ENCODE measurements at places on chromosomes 5 and 9.

- DNase-seq = no peak
Observed at GRCh38 chr9:12681620-12682019, 11.6 kb upstream of the TYRP1 start.

DNA sequence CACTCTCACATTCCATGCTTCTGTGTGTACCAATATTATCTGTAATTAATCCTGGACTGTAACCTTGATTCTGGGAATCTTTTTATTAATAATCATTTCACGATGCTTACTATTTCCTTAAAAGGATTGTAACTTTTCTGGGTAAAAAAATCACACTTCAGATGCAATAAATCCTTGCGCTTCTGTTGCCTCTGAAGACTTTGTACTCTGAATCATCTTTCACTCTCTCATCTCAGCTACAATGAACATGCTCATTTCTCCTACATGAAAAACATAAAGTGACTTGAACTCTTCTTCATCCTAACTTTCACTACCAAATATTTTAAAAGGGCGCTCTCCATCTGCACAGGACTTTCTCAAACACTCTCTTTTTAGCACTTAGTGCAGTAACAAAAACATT is 50.0 kb downstream of the GDA start:
- no peak for DNase-seq

DNA sequence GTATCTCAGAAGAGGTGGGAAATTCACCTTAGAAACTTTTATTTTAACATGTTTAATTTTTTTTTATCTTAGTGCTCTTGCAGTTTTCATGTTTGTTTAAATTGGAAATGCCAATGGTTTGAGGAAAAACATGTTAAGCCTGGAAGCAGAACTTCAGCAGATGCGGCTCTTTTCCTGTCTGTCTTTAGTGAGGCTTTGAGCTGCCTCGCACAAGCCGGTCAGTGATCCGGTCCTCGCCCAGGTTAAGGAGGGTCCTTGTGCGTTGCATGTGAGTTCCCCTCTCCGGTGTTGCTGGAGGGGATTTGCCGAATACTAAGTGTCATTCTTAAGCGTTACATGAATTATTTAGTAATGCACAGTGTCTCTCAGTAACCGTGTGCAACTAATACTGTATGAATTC is 9.4 kb upstream of the PLEKHG4B start:
- no peak for DNase-seq

GRCh38 chr5:160621526-160621925 is 199.9 kb downstream of the PTTG1 start:
- DNase-seq = no peak

DNA sequence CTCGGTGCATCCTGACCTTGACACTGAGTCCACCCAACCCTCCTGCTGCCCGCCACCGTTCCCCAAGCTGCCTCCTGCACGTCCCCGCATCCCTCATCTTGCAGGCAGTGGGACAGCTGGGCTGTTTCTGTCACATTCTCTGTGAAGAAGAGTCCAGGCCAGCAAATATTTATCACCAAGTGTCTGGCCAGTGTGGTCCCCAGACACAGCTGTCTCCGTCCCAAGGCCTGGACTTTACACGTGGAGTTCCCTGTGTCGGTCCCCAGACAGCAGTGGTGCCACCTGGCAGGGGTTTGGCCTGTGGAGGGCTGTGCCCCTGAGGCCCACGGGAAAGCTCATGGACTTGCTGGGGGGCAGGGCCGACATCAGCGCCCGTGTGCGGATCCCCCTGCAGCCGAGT is 9.2 kb upstream of the SLC12A7 start:
- no peak for DNase-seq

- DNase-seq = no peak
Observed at GRCh38 chr5:78896132-78896531, 89.0 kb downstream of the ARSB start.

DNA sequence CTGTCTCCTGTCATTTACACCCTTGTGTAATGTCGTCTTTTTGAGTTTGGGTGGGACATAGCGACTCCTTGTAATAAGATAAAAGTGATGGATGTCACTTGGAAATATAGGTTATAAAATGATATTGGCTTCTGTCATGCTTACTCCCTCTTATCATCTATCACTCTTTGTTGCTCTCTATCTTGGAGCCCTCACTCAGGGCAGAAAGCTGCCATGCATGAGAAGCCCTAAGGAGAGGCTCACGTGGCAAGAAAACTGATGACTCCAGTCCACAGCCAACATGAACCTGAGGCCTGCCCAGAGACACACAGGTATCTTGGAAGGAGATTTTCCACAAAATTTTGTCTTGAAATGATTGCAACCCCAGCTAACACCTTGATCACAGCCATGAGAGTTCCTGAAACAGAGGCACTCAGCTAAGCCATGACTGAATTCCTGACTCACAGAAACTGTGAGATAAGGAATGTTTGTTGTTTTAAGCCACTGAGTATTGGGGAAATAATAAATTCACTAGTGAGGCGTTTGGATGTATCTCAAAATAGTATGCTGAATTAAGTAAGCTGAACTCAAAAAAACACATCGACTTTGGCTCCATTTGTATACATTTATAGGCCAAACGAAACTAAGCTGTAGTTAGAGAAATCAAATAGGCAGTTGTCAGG is 216.7 kb downstream of the CDH18 start:
- no peak for DNase-seq

- DNase-seq = no peak
Observed at GRCh38 chr9:96171728-96172127, 130.2 kb downstream of the HSD17B3 start.

GRCh38 chr5:58241389-58241788 is 218.5 kb downstream of the PLK2 start:
- no peak for DNase-seq

- DNase-seq = no peak
Observed at GRCh38 chr5:26763215-26763614, 275.2 kb downstream of the CDH9 start.

- no peak for DNase-seq
Observed at GRCh38 chr9:105466898-105467455, 19.1 kb downstream of the FSD1L start.

- no peak for DNase-seq
Observed at GRCh38 chr5:94941122-94941755, 322.8 kb downstream of the SLF1 start.

- no peak for DNase-seq
Observed at GRCh38 chr9:121633119-121633714, 18.2 kb upstream of the DAB2IP start.

- DNase-seq = no peak
Observed at GRCh38 chr5:78705826-78706225, 57.3 kb upstream of the LHFPL2 start.

- DNase-seq = no peak
Observed at GRCh38 chr9:107284636-107285035, 1.6 kb downstream of the RAD23B start.

GRCh38 chr5:39501397-39501796 is 76.6 kb upstream of the DAB2 start:
- DNase-seq = no peak

GRCh38 chr9:8391566-8391965 is 592.0 kb upstream of the DMAC1 start:
- no peak for DNase-seq

DNA sequence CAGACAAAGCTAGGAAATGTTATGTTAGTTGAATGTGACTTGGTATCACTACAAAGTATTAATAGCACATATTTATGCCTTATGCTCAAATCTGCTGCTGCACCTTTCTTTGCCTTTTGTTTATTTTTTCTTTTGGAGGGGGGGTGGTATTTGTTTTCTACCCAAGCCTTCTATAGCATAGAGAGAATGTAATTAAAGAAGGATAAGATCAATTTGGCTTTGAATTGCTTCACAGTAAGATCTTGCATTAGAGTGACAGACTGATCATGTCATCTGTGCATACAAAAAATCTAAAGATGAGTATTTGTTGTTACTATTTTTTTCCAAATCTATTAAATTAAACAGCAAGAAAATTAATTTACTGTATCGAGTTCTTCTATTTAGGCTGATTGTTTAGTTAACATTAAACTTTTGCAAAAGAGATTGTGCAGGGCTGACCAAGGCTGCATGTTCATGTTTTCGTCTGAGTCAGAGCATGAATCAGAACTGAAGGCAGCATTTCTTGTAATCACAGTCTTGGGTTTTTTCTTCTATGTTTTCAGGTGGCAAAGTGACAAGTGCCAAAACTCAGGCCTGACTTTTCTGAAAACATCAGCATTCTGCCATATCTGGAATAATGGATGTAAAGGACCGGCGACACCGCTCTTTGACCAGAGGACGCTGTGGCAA is 1007.1 kb upstream of the WWC1 start:
- no peak for DNase-seq

DNA sequence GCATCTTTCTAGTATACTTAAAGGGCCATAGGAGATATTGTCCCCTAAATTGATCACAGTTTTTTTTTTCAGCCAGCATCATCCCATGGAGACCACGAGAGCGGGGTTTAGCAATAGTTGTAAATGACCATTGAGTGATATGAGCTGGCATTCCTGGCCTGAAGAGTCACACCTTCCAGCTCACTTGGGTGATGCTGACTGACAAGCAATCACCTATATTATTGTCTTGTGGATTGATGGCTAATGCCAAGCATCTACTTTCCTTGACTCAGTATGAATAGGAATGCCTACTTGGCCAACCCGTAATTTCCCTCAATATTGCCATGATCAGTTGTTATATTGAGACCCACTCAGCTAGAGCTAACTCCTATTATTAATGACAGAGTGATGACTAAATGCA is 70.5 kb downstream of the ADAMTSL1 start:
- DNase-seq = no peak

GRCh38 chr5:96649681-96650540 is 12.3 kb upstream of the CAST start:
- DNase-seq = no peak

GRCh38 chr5:585962-586628 is 26.0 kb upstream of the CEP72 start:
- no peak for DNase-seq

GRCh38 chr9:126859111-126859510 is 1.3 kb upstream of the ZBTB34 start:
- DNase-seq = no peak

GRCh38 chr9:137771580-137771979 is 106.0 kb upstream of the CACNA1B start:
- DNase-seq = no peak

GRCh38 chr9:96514800-96515158 is 64.8 kb downstream of the HABP4 start:
- DNase-seq = no peak

All from stimulated activated CD4-positive, alpha-beta T cell treated with anti-CD3 and anti-CD28 coated beads, Interleukin-1b, Interleukin-23, amount 100 ng/mL, for 1 hour (primary cell).